ENCODE measurements at places on chromosomes 6 and 20. TPM values are rescaled to one million over a fixed set of nuclear protein-coding genes. Genes with fewer than 3 reads are reported as not detected.

DNA sequence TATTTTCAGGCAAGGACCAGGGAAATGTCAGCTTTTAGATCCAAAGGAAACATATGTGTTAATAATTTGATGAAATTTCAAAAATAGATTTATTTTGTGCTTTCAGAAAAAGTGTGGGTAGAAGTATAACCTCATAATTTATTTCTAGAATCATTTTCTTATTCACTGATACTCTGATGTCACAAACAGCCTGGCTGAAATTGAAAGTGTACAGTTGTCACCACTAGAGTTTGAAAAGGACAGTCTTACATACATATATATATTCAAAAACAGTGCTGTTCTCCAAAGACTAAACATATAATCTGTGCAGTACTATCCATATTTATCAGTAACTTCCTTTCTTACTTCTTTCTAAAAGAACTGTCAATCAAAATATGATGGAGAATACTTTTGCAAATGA lies 254.4 kb upstream of the KCNQ5 start:
- H3K27me3 ChIP-seq: no peaks in the 10 kb centered on the region
- no peak overlapping the region for H3K27ac ChIP-seq
- no peak for DNase-seq
- H3K4me1 ChIP-seq: no peaks in the 10 kb centered on the region
- H3K36me3 ChIP-seq: no peaks in the 10 kb centered on the region
- no peak overlapping the region for H3K4me3 ChIP-seq

DNA sequence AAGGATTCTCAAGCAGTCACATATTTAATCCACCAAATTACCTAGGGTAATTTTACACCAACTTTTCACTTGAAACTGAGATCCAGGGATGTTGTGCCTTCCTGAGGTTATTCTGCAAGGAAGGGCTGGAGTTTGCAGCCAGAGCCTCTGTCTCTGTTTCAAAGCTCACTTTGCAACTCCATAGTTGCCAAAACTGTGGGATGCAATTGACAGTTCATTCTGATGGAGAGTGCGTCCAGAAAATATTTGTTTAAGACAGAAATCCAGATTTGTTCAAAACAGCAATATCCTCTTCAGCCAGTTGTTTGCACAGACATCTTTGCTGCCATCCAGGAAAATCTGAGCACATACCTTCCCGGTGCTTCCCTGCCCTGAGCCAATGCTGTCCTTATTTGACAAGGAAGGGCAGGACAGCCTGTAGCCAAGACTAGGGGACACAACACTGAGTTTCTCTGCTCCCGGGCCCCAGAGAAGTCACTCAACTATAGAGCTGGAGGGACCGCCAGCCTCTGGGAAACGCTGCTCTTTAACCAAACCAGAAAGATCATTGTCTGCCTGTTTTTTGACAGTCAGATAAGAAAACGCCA lies 297.4 kb downstream of the HIVEP2 start:
- peaks cover 20% of the 10 kb centered on the region for H3K27me3 ChIP-seq
- H3K36me3 ChIP-seq: no peaks in the 10 kb centered on the region
- DNase-seq: no peak

The RBM12 gene
- 161 TPM for total RNA-seq

DNA sequence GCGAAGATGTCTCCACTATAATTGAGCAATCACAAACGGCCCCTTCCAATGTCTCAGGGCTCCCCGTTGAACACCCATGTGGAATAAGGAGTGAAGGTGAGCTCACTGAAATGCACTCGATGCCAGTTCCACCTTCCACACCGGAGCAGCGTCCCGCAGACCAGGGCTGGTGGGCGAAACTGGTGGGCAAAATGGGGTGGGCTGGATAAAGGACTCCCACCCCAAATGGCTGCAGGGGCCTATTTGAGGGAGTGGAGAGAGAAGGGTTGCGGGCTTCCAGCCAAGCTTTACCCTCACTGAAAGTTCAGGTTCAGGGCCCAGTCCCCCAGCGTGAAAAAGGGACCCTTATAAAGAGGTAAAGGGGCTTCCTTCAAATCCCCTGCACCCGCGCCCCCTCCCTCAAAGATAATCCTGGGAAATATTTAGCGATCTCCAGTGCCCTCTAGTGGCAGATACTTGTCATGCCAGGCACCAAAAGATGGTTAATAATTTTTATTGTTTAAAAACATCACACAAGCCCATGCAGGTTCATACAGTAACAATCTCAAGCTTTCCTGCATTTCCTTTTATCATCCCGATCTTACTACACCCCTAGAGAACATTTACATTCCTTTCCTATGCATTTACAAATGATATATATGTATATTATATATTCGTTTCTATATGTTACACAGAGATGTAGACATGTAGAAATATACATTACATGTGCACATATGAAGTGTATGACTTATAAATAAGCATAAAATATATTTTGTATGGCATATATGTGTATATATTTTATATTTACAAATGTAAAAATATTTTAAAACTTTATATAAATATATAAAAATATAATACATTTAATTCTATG lies 58.2 kb upstream of the NKX2-2 start:
- no peak overlapping the region for H3K4me3 ChIP-seq
- H3K27ac ChIP-seq: no peak overlapping the region
- no peak for DNase-seq
- no peaks in the 10 kb centered on the region for H3K36me3 ChIP-seq
- H3K27me3 ChIP-seq: peaks cover 72% of the 10 kb centered on the region
- H3K4me1 ChIP-seq: no peaks in the 10 kb centered on the region

The EDN3 gene
- total RNA-seq: 3.6 TPM

GRCh38 chr6:167472148-167472547 lies 147.3 kb downstream of the TTLL2 start:
- DNase-seq: no peak
- peaks cover 7% of the 10 kb centered on the region for H3K27me3 ChIP-seq
- peaks cover 17% of the 10 kb centered on the region for H3K4me1 ChIP-seq
- H3K27ac ChIP-seq: no peak overlapping the region

DNA sequence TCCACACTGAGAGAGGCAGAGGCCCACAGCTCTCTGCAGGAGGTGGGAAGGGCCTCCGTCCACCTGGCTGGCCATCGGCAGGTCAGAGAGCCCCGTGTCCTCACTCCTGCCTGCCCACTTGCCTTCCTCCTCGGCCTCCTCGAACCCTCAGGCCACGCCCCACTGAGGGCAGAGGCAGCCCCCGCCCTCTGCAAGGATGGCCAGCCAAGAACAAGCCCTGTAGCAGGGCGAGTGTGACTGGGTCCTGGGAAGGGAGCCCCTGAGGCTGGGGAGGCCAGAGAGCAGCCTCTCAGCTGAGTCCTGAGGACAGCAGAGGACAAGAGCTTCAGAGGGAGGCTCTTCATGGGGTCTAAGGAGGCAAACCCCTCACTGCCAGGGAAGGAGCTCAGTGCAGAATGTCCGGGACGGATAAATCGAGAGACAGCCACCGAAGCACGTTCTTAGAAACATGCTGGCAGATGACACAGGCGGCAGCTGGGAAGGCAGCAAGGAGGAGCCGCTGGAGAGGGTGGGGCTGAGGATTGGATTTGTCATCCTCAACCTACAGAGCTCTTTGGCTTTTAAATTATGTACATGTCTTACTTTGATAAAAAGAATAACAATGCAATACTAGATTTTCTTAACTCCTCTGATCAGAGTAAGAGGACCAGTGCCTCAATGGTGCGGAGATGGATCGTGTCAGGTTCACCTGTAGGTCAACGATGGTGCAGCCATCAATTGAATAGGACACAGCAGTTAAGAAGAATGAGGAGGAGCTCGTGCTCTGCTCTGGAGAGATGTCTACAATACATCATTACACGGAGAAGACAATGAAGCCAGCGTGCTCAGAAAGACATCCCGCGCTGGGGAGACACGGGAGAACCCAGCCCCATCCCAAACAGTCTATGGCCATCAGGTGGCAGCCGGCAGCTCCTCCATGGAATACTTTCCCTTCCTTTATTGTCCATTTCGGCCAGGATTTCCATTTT lies 53.0 kb downstream of the GNAS-AS1 start:
- no peaks in the 10 kb centered on the region for H3K36me3 ChIP-seq
- H3K27ac ChIP-seq: no peak overlapping the region
- DNase-seq: no peak
- H3K4me3 ChIP-seq: no peak overlapping the region

DNA sequence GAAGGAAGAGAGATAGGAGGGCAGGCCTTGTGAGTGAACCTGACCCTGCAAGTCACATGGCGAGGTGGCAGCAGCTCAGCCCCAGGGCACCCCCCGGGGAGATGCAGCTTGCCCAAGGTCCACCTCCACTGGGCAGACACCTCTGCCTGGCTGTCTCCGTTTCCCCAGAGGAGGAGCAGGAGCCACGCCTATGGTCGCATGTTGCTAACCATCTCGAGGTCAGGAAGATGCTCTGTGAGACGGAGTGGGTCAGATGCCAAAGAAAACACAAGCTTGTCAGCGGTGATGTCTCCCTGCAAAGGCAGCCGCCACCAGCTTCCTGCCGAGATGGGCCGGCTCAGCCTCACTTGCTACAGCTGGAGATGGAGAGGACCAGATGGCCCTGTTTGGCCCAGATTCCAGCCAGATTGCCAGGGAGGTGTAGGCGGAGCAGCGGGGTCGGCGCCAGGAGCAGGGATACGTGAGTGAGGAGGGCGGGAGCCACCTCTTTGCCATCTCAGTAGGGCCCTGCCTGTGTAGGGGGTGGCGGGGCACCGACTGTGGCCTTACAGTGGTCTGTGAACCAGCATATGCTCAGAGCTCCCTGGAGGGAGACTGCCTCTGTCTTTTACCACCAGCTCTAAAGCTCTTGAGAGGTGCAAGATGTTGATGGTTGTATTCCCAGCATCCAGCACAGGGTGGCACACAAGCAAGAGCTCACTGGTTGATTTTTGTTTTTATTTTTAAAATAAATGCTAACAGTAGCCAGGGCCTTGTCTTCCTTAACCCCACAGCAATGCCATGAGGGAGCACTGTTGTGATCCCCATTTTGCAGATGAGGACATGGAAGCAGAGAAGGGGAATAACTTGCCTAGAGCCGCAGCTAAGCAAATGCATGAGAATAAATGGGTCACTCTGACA lies 42.9 kb upstream of the FAM83D start:
- no peak for DNase-seq
- H3K36me3 ChIP-seq: no peaks in the 10 kb centered on the region
- no peak overlapping the region for H3K4me3 ChIP-seq
- no peaks in the 10 kb centered on the region for H3K4me1 ChIP-seq
- no peak overlapping the region for H3K27ac ChIP-seq

DNA sequence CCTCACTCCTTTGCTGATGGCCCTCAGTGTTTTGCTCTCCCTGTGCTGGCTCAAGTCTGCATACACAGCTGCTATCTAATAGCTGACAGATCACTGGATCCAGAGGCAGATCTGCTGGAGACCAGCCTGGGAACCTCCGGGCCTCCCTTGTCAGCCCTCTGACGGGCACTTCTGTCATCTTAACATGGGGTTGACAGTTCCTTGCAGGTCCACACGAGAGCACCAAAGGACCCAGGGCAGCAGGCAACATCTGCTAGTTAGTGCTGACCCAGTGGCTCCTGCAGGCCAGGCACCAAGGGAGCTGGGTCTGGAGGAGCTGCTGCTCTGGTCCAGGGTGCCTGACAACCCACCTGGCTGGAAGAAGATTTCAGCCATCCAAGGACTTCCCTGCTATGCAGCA lies 208.1 kb downstream of the UST start:
- no peaks in the 10 kb centered on the region for H3K36me3 ChIP-seq
- no peak overlapping the region for H3K27ac ChIP-seq
- no peak overlapping the region for H3K4me3 ChIP-seq
- DNase-seq: no peak
- H3K27me3 ChIP-seq: peaks cover 25% of the 10 kb centered on the region

All from progenitor cell of endocrine pancreas (in vitro differentiated cells).